CD4-positive, alpha-beta memory T cell (primary cell): ENCODE measurements at places on chromosomes 3 and 15.

DNA sequence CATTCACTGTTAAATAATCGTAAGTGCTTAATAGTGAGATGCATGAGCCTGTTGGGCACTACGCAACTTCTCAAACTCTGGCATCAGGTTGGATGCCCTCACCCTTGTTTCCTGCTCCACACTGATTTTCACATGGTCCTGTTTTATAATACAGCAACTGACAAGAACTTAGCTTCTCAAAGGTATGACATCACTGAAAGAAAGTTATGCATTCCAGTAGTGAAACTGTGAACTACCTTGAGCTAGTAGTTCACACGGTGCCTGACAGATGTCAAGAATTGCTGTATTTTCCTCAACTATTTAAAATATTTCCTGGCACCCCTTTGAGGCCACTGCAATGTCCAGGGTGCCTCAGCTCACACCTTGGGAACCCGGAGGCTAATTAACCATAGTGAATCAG lies 327.5 kb downstream of the RORA start:
- DNase-seq, result no peak

DNA sequence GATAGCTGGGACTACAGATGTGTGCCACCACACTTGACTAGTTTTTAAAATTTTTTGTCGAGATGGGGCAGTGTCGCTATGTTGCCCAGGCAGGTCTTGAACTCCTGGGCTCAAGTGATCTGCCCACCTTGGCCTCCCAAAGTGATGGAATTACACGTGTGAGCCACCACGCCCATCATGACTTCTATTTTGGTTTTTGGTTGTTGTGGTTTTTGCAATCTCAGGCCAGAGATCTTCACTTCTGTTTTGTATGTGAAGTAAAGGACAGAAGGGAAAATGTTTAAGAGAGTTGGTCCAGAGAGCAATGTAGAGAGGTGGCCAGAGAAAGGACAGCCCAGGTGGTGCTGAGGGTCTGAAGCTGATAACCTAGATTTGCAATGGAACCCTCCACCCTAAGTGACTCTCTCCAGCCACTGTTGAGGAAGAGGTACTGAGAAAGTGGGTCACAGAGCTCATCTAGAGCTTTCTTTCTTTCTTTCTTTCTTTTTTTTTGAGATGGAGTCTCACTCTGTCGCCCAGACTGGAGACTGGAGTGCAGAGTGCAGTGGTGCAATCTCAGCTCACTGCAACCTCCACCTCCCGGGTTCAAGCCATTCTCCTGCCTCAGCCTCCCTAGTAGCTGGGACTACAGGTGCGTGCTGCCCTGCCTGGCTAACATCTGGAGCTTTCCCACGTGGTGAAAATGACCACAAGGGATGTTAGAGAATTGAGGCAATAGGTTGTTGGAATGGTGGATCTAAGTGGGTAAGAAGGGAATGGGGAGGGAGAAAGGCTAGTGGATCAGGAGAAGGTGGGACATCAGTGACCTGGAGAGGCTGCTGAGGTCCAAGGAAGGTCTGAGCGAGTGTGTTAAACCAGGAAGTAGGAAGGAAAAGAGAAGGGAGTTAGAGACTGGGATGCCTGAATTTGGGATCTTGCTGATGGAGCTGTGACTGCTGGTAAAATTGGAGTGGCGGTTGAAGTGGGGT lies 22.4 kb upstream of the SEMA4B start:
- DNase-seq, result no peak

- no peak for DNase-seq
Observed at GRCh38 chr15:95352631-95353187, 977.8 kb upstream of the NR2F2 start.

GRCh38 chr3:149975919-149976318 lies 5.2 kb upstream of the PFN2 start:
- DNase-seq, result no peak

DNA sequence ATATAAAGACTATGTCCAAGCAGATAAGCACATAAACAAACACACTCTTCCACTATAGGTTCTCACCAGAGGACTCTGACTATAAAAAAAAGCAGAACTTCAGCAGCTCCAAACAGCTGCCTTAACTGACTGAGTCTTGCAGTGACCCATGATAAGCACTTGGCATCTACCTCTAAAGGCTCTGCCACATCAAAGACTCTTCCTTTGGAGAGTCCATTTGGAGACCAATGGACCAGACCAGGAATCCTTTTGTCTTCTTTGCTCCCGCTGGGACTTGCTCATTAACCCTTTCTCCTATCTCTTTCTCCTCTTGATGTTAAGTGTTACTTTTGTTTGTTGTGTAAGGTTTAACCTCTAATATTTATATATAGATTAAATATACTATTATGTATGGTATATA lies 424.1 kb downstream of the RSL24D1 start:
- DNase-seq, result no peak

GRCh38 chr3:194042927-194043326 lies 93.0 kb upstream of the HES1 start:
- DNase-seq, result no peak

GRCh38 chr15:67570875-67571647 lies 28.6 kb downstream of the MAP2K5 start:
- DNase-seq, result no peak

- no peak for DNase-seq
Observed at GRCh38 chr15:78327466-78327865, 12.7 kb upstream of the CRABP1 start.

DNA sequence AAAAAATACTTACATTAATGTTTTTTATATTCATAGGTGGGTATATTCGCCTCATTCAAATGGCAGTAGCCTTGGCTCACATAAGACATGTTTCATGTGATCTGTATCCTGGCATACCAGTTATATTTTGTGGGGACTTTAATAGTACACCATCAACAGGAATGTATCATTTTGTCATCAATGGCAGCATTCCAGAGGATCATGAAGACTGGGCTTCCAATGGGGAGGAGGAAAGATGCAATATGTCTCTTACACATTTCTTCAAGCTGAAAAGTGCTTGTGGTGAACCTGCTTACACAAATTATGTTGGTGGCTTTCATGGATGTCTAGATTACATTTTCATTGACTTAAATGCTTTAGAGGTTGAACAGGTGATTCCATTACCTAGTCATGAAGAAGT lies 3.5 kb downstream of the PDE12 start:
- no peak for DNase-seq

DNA sequence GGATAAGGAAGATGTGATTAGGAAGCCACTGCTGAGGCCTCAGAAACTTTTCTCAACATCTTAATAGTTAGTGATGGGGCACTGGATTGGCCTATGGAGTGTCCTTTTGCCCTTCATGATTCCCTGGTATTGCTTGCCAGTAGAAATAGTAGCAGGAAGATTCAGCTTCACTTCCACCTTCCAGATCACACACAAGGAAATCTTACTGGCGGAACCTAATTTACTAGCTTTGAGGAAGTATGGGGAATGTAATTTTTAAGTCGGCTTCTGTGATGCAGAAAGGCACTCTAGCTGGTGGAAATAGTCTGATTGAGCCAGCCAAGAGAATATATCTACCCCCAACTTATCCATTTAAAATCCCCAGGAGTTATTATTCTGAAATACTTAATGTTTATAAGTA lies 46.5 kb downstream of the LPP start:
- no peak for DNase-seq

- no peak for DNase-seq
Observed at GRCh38 chr15:89656116-89656815, 999 bp upstream of the KIF7 start.

DNA sequence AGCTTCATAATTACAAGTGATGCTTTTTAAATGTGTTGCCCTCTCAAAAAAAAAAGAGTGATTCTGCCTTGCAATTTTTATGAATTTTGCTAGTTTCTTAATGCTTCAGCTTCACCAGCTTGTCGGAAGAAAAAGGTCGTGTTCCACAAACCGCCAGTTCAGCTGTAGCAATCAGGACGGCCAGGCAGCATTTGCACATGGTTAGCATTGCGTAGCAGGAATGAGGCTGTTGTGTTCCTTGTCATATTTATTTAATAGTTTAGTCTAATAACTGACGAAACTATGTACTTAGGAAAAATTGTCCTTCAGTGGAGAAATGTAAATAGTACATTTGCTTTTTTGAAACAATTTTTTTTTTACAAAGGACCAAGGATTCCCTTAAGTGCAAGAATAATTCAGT lies 64.9 kb upstream of the SELENOK start:
- DNase-seq, result no peak
